ENCODE measurements at places on chromosomes 16 and 17. TPM values are rescaled to one million over a fixed set of nuclear protein-coding genes. Genes with fewer than 3 reads are reported as not detected.

Gene ADORA2B
- total RNA-seq = 10.7 TPM

Gene NOTUM
- 11.8 TPM for total RNA-seq

Gene MYH8
- not detected for total RNA-seq

Gene PNPO
- total RNA-seq = 39.0 TPM

DNA sequence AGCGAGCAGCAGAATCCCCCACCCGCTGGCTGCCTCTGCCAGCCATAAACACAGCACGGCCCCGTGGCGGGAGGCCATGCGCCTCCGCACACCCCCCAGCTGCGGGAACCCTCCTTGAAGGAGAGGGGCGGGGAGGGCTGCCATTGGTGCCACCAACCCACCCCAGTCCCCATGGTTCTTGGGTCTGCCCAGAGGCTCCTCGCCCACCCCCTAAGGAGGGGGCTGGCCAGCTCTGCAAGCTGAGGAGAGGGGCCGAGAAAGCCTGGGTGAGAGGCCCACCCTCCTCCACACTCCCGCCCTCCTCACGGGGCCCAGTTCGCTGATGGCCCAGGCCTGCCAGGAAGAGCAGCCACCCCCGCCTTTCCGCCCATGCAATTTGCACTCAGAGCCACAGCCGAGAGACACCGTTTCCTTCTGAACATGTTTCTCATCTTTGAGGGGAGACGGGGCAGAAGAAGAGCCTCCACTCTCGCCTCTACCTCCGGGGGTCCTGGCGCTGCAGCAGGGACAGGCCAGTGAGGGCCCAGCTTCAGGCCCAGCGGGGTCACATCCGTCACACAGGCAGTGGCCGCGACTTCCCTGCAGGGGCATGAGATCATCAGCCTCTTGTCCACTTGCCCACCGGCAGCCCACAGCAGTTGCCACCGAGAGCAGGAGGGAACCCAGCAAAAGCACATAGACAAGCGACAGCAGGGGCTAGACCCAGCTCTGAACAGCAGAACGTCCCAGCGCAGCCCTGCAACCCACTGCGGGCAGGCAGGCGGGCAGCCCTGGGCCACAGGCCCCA is 23.0 kb downstream of the KATNB1 start:
- DNase-seq = no peak

DNA sequence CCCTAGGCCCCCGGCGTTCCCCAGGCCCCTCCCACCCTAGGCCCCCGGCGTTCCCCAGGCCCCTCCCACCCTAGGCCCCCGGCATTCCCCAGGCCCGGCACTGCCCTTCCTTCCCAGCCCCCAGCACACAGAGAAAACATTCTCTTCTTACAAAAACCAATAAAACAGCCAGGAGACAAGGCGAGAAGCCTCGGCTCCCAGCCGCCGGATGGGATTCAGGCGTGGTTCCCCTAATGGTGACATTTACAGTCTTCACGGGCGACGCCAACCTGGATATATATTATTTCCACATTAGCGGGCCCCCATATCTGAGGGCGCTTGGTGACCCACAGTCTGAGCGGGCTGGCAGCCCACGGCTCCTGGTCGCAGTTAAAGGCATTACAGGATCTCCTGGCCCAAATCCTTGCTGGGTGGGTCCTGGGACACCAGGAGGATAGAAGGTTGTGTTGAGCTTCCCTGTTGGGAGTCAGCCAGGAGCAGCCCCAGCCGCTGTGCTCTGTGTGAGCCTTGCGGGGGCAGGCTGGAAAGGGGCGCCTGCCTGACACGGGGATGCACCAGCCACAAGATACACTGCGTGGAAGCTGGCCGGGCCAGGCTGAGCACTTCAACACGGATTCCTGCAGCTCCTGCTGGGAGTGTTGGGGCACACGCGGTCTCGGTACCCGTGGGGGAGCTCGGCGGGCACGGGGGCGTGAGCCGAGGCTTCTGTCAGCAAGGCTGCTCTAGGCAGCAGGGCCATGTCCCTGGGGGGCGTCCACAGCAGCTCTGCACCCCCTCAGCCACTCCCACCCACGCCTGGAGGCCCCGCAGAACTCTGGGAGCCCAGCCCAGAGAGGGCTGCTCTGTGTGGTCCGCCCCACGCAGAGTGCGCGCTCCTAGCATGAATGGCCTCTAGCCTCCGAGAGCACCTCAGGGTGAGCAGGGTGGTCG is 83.7 kb downstream of the LMF1 start:
- no peak for DNase-seq

DNA sequence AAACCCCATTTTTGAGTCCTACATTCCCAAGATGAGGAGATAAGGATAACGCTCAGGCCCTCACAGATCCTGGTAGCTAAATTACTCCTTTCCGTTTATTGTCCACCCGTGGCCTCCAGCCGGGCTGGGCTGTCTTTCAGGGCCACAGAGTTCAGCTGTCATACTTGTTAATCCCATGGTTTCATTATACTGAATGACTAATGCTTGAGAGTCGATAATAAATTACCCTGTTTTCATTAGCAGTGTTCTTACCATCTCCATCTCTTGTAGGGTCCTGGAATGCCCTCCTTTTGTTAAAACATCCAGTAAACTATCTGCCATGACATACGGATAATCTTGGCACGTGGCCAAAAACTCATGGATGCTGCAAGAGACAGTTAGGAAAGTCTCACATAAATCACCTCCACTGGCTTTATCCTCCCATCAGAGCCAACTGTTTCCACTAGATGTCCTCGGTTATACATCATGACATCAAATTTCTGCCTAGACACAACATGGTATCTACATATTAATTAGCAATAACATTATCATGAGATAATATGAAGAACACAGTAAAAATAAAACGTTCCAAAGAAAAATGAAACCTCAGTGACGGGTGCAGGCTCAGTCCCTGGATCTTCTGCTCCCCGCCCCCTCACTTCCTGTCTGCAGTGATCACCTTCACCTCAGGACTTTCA is 45.3 kb downstream of the BRD7 start:
- peak; percentile 22 for DNase-seq

DNA sequence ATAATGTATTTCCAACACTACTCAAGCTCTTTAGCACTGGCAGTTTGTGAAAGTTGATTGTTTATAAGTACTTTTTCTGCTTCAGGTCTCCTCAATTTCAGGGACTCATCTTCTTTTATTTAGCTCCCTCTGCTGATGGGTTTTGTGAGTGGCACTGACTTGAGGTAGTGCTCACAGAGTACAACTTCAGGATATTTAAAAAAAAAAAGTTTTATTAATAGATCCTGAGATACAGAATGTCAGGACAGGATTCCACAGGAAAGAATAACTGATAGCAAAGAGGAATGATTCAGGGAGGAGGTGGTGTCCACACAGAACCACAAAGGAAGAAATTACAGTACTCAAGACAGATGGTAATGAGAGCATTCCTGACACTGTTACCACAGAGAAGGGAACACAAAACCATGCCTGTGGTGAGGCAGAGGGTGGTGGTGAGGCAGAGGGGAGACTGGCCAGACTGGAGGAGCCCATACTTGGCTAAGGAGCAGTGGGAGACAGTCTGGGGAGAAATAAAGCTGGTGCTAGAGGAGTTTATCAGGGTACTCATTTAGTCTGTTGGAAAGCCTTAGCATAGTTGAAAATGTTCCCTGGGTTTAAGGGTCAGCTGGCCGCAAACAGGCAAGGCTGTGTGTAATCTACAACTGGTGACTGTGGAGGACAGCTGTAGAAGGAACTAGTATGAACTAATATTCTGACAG is 63.7 kb downstream of the SPAG9 start:
- peak; percentile 55 for DNase-seq

DNA sequence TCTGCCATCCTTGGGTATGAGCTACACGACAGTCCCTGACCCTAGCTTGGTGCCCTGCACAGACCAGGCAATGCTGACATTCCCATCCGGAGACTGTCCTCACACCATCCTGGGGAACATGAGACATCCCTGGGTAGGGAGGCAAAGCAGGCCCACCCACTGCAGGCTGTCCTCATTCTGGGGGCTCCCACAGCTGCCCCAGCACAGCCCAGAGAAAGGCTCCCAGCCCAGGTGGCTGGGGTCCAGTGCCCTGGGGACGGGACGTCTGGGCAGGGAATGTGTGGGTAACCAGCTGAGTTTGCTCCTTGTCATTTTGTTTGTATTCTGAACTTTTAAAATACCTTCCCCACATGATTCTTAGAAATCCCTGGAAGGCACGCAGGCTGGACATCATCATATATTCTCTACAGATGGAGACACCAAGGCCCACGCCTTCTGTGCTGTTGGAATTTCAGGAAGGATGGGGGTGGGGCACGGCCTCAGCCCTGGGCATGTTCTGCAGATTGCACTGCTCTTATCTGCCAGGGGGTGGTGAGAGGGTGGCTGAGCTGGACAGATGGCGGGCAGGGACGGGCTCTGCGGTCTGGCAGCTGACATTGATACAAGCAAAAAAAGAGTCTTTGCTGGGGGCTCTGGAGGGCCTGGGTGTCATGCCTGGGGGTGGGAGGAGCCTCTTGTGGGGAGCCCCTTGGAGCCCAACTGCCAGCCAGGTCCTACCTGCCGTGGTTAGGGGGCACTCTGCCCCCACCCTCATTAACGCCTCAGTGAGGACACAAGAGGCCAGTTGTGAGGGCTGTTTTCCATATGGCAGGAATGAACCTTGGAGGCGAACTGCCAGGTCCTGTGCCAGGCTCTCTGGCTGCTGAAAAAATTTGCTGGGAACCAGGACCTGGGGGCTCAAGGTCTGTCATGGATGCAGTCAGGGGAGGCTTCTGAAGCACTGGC is 28.4 kb downstream of the LRRC75A start:
- DNase-seq = no peak

- DNase-seq = no peak
Measured at GRCh38 chr16:54116124-54116655, 170.4 kb downstream of the IRX3 start.

DNA sequence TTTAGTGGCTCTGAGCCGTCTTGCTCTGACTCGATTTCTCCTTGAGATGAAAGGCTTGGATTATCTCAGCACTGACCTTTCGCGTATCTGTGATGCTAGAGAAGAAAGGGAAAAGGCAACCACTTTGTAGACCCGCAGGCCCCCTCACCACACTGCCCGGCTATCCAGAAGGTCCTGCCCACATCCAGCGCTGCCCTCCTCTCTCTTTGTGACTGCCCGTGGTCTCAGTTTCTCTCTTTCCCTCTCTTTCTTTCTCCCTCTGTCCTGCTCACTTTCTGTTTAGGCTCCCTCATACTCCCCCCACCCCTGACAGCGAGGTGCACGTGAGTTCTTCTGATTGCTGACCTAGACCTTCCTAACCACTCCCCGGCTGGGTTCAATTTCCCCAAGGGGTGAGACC is 12.8 kb upstream of the TBX21 start:
- DNase-seq = no peak

DNA sequence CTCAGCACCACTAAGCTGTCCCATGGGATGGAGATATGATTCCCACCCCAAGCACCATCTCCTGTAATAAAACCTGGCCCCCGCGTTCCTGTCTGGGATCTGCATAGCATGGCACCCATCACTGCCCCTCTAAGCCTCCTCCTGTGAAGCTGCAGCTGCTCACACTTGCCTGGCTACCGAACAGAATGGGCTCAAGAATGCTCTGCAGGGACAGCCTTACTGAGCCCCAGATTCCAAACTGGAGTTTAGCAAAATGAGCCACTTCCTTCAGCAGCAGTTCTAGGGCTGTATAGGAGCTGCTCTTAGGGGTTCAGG is 256.1 kb downstream of the CPPED1 start:
- DNase-seq = no peak

- no peak for DNase-seq
Measured at GRCh38 chr17:51365090-51365489, 104.7 kb downstream of the UTP18 start.

DNA sequence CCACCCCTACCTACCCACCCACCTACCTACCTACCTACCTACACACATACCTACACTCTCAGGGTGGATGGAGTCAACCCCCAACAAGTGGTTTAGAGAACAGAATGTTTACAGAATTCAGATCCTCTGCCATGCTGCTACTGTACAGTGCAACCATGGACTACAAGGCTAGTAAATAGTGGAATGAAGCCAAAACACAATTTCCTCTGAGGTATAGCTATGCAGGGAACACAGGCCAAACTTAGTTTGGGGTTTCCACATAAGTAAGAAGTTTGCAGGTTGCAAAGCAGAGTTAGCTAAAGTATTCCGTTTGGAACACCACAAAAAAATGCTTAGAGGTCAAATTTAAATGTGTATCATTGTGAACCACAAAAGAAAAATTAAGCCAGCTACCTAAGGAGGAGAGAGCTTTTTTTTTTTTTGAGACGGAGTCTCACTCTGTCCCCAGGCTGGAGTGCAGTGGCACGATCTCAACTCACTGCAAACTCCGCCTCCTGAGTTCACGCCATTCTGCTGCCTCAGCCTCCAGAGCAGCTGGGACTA is 2.7 kb upstream of the AP1G1 start:
- no peak for DNase-seq

DNA sequence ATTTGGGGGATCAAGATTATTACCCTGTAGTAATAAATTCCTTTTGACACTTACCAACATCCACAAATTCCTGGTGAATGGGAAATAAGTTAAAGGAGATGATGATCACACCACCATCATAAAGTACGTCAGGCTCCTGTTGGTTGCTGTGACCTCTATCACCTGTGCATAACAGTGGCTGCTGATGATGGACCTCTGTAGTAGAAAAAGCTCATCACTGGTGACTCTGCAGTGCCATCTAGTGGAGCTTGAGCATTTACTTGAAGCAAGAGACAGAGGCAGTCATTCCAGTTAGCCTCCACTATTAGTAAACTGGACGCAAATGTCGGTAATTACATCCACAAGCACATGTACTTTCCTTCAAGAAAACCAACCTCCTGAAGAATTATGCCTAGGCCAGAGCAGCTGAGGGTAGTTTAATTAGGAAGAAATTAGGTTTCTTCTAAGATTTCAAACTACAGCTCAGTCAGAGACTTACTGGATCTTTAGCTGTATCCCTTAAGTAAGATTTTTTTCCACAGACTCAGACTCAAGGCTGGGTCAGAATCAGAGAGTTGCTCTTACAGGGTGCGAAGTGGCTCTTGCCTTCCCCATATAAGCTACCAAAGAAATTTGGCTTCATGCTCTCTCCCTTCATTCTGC is 39.3 kb downstream of the CYB561 start:
- DNase-seq = peak; percentile 70

- no peak for DNase-seq
Measured at GRCh38 chr16:3317315-3317999, 12.2 kb downstream of the ZNF75A start.

- no peak for DNase-seq
Measured at GRCh38 chr17:67574658-67575293, 143.0 kb upstream of the NOL11 start.

DNA sequence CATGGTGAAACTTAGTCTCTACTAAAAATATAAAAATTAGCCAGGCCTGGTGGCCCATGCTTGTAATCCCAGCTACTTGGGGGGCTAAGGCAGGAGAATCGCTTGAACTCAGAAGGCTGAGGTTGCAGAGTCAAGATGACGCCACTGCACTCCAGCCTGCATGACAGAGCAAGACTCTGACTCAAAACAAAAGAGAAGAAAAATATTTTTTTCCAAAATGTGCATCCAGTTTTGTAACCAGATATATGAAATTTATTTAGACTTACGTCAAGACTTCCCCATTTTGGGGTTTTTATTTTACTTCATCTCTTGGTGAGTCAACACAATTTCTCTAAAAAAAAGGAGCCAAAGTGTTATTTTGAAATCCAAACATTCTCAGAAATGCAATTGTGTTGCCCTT is 5.5 kb upstream of the TM4SF5 start:
- DNase-seq = no peak

GRCh38 chr17:29295420-29295819 is 1.5 kb upstream of the NUFIP2 start:
- DNase-seq = no peak

GRCh38 chr16:31357324-31358109 is 2.5 kb downstream of the ITGAX start:
- no peak for DNase-seq
